ENCODE measurements at places on chromosomes 6 and 20. TPM values are rescaled to one million over a fixed set of nuclear protein-coding genes. Genes with fewer than 3 reads are reported as not detected.
A peak's percentile ranks its signal among the peaks of the same experiment; 100 is the strongest.

DNA sequence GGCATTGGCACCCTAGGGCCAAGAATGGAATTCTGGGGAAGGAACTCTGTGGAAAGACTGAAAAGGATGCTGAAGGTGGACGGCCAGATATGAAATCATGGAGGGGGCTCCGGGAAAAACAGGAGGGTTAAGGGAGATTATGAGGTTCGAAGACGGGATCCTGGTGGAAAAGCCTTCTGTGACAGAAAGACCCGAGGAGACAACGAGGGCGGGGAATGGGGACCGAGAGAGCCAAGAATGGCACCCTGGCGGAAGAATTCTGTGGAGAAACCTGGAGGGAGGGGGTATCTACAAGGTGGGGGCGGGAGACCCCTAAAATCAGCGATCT, 426 bp downstream of the TRMT6 start:
- no peak for DNase-seq

GRCh38 chr6:117317261-117317660, 51.9 kb downstream of the VGLL2 start:
- DNase-seq: no peak

- peak; percentile 98 for DNase-seq
Observed at GRCh38 chr6:2765166-2765895, at the start of gene WRNIP1. Gene WRNIP1 (plus strand): TSS chr6:2765393. CDS start chr6:2765623, 230 bp downstream.

DNA sequence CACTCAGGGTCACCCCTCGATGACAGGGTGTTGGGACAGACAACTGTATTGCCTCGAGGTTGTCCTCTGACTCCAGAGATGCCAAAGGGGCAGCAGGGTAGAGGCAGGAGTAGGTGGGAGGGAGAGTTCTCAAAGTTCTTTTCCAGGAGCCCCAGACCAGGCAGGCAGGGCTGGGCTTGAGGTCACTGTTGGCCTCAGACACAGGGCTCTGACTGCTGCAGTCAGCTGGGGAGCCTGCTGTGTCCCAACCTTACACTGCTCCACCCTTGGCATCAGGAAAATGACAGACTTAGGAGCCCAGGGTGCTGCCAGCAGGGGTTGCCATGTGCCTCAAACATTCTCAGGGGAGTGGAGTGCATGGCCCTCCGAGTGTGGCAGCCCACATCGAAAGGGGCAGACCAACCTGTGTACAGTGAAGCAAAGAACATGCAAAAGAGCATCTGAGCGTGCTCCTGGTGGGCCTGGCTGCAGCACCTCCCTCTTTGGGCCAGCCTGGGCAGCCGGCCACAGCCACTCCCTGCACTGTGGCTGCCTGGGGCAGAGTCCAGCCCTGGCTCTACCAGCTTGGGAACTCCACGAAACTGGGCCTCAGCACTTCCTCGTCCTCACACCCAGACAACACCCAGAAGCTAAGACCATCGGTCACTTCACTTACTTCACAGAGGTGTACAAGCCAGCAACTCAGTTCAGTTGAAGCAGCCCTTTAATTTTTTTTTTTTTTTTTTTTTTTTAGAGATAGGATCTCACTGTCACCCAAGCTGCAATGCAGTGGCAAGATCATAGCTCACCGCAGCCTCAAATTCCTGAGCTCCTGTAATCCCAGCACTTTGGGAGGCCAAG, 24.0 kb downstream of the C6orf132 start:
- no peak for DNase-seq

DNA sequence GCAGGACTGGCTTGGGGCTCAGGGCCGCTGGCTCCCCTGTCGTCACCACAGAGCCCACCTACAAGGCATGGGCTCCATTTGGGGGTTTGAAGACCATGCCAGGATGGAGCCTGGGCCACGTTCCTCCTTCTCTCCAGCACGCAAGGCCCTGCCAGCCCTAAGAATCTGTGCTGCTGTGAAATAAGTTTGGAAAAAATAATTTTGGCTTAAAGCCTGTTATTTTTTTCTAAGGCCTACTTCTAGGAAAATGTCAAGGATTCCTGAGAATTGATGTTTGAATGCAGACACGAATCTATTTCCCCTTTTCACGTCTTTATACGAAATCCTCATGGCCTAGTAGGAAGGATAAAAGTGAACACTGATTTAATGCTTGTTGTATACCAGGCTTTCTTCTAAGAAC, 107.5 kb downstream of the LRFN2 start:
- no peak for DNase-seq

- DNase-seq: peak; percentile 45
Observed at GRCh38 chr6:42452171-42453030, 675 bp upstream of the TRERF1 start.

GRCh38 chr6:136424901-136425300, 125.3 kb downstream of the MAP7 start:
- no peak for DNase-seq

GRCh38 chr20:7996898-7997297, 22.7 kb downstream of the TMX4 start:
- no peak for DNase-seq

GRCh38 chr20:23637282-23638221, at the start of gene CST3:
Gene CST3 (minus strand): TSS chr20:23637955. CDS start chr20:23637862, 93 bp downstream.
- peak; percentile 63 for DNase-seq

DNA sequence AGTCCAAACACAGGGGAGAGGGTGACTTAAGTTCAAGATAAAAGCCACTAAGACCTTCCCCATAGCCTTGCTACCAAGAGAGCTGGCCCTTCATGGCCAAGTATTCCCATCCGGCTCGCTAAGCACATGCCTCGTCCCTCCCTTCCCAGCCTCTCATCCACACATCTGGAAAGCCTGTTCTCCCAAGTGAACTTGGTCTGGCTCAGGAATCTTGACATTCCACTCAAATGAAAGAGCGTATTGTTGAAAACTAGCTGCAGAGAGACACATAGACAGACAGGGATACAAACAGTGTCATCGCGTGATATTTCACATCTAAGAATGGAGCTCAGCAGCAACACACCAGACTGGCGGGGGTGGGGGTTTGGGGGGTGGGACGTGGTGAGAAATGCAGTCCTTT, 182.8 kb upstream of the FOXQ1 start:
- DNase-seq: no peak

DNA sequence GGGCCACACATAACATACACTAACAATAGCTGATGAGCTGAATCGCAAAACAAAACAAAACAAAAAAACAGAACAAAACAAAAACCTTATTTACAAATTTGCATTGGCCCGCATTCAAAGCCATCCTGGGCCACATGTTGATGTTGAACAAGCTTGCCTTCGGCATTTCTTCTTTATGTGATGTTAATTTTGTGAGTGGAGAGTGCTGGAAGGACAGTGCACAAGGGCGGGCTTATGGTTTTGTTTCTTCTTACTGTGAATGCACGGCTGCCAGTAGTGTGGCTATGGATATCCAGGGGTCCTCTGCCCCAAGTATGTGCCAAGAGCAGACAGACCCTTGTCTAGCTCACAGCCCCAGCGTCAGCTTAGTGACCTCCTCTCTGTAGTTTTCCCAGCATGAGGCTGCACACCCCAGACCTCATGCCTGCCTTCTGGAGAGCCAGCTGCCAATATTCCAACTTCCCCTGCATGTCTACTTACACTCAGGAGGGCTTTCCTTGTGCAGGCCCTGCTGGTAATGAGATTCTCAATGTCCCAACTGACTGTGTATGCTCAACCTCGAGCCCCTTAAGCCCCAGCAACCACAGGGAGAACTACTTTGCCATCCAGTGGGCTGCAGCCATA, 24.9 kb downstream of the ZNF292 start:
- DNase-seq: no peak

DNA sequence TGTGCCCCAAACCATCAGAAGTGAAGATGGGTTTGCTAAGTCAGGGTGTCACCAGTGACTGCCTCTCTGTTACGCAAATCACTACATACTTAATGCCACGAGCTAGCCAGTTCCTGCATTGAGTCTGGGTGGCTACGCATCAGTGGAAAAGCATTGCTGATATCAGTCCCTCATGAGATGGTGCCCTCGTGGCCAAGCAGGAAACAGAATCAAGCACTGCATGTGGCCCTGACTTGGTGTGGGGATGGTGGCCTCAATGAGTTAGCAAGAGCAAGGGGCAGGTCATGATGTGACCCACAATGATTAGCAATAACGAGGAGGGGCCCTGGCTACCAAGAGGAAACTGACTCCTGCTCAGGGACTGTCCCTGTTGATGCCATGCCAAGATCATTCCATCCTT, 51.6 kb upstream of the FNDC1 start:
- DNase-seq: no peak

DNA sequence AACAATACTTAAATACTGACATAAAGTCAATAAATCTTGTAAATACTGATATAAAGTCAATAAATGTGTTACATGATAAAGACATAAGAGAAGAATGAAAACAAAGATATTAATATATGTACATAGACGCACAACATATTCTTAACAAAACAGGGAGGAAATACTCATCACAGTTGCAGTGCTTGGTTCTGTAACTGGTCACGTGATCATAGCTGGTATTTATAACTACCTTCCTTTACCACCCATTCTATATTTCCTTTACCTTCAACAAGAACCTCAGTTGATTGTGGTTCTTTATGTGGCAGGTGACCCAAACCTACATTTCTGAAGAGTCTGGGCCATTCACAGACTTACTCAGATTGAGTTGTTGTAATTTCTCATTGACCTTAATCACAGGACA, 131.6 kb downstream of the SGK1 start:
- no peak for DNase-seq

GRCh38 chr20:34876406-34877282, at the start of gene ACSS2:
Gene ACSS2 (plus strand): TSS chr20:34876612. CDS start chr20:34876646, 34 bp downstream.
- peak; percentile 95 for DNase-seq

DNA sequence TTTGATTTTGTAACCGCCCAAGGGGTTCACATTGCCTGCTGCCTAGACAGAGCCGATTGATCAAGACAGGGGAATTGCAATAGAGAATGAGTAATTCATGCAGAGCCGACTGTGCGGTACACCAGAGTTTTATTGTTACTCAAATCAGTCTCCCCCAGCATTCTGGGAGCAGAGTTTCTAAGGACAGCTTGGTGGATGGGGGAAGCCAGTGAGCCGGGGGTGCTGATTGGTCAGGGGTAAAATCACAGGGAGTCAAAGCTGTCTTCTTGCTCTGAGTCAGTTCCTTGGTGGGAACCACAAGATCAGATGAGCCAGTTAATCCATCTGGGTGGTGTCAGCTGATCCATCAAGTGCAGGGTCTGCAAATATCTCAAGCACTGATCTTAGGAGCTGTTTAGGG, 60.0 kb upstream of the EZR start:
- no peak for DNase-seq

The DEFB112 gene
- polyA plus RNA-seq: not detected

The VSX1 gene
- not detected for polyA plus RNA-seq

The SNAP91 gene
- polyA plus RNA-seq: not detected

The SLA2 gene
- polyA plus RNA-seq: not detected

The TRIM10 gene
- not detected for polyA plus RNA-seq

The CALHM6 gene
- polyA plus RNA-seq: 0.81 TPM

The HAO1 gene
- polyA plus RNA-seq: not detected

The UST gene
- polyA plus RNA-seq: 18.6 TPM

The RBPJL gene
- not detected for polyA plus RNA-seq
